ENCODE measurements at places on chromosomes 2 and 18. TPM values are rescaled to one million over a fixed set of nuclear protein-coding genes. Genes with fewer than 3 reads are reported as not detected.

The ZSWIM2 gene
- not detected for total RNA-seq

The UGT1A1 gene
- total RNA-seq: not detected

The LYG2 gene
- total RNA-seq: not detected

The CD207 gene
- not detected for total RNA-seq

DNA sequence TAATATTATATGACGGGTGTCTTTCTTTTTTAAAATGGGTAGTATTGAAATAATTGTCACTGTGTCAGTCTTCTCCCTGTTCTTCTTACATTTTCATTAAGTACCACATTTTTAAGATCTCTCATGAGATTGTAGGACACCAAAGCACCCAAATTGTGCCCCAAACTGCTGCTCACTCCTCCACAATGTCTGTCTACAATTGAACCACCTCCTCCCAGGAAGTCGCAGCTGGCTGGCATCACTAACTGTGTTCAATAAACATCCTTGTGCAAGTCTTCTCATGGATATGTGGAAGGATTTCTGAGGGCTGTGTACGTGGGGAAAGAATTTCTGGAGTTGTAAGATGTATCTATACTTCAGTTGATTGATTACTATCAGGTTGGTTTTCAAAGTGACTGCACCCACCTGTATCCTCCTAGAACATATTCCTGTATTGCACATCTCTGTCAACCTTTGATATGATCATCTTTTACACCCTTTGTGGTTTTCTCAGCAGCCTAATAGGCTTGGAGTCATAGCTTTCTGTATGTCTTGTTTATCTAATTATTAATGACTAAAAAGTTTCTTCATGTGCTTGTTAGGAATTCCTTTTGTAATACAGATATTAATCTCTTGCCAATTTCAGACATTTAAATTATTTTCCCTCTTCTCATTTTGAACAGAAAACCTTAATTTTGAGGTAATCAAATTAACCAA lies 774.9 kb downstream of the RNF144A start:
- no peak for DNase-seq

- DNase-seq: no peak
Measured at GRCh38 chr2:46735108-46735691, 180.4 kb downstream of the MCFD2 start.

GRCh38 chr2:10004401-10004800 lies 38.9 kb upstream of the KLF11 start:
- DNase-seq: no peak

DNA sequence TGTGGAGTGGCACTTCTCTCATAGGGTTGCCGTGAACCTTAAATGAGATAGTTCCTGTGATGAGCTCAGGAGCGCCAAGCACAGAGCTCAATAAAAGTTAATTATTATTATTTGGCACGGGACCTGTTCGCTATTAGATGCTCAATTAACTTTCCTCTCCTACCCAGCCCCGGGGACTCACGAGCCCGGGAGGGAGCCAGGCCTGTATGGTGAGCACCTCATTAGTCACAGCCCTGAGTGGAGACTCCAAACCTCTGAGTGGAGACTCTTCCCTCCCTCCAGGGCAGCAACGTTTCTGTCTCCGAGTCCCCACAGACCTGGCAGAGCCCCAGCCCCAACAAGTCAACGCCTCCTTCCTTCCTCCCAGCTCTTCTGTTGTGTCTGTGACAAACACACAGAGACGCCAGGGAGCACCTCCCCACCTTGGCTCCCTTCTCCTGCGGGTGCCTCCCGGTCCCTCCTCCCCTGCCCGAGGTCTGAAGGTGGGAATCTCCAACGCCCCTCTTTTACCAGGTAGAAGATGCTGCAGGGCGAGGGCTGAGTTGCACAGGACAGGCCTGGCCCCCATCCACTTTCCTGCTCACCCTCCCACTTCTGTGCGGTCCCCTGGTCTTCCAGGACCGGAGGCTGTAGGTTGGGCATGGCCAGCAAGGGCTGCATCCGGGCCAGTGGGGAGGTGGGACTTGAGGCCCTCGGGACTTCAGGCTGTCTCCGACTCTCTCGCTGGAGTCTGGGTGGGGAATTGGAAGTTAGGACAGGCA lies 52.7 kb upstream of the ODC1 start:
- no peak for DNase-seq

GRCh38 chr2:142954493-142954892 lies 77.0 kb downstream of the KYNU start:
- DNase-seq: no peak

DNA sequence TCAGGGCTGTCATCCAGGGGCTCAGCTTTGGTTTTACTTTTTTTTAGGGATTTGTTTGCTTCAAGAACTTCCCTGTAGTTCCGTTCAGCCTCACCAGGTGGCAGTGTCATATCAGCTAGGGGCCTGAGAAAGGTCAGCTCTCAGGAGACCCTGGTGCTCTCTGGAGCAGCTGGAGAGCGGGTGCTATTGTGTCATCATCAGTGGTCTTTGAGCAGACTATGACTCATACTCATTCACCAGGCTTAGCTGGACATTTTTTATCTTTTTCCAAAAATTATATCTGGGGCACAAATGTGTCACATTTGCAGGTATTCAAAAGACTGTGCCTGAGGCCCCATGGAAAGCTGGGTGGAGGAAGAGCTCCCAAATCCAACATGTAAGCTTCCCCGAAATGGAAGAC lies 24.4 kb downstream of the ZNF892 start:
- DNase-seq: no peak

- no peak for DNase-seq
Measured at GRCh38 chr2:217616936-217617335, 385.9 kb downstream of the TNS1 start.

DNA sequence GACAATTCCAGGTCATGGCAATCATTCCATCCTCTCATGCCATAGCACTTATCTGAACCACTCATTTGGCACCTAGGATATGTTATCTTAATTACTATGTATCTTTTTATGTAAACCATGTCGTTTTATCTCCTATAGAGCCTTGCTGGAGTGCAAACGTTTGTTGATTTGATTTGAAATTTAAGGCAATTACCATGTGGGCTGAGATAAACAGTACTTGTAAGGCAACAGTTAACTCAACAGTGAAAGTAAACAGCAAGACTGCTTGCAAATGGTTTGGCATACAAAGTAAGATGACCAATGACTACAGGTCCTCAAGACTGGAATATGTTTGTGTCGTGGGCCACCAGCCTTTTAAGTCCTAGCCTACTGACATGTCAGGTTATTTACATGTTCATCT lies 133.7 kb upstream of the ZFP36L2 start:
- no peak for DNase-seq

- no peak for DNase-seq
Measured at GRCh38 chr2:42761554-42761953, 2.4 kb downstream of the OXER1 start.

GRCh38 chr2:26588576-26588975 lies 52.6 kb downstream of the CIB4 start:
- DNase-seq: peak; percentile 14

Data from activated naive CD8-positive, alpha-beta T cell treated with anti-CD3 and anti-CD28 coated beads, Interleukin-2, amount 10 ng/mL, durations not matched to agents 7 days and 5 days (primary cell).